ENCODE measurements at places on chromosomes 16 and 17.

DNA sequence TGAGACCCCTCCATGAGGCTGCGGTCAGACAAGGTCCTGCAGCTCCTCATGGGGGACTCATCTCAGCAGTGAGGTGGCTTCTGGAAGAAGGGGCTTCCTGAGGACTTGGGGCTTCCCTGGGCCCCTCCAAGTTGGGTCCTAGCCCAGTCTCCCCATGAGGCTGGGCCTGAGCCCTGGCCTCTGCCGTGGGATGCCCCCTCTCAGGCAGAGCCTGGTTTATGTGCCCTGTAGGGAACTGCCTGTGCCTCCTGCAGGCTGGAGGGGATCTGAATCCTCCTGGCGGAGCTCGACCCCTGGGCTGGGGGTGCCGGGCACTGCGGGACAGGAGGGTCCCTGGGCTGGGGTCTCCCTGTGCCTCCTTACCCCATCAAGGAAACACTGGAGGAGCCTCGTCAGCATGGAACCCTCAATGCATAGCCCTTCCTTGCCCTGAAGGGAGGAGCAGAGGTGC is 45.8 kb downstream of the TNFRSF13B start:
- DNase-seq, result no peak

- DNase-seq, result no peak
Measured at GRCh38 chr16:14303639-14304394, 232.7 kb downstream of the MRTFB start.

DNA sequence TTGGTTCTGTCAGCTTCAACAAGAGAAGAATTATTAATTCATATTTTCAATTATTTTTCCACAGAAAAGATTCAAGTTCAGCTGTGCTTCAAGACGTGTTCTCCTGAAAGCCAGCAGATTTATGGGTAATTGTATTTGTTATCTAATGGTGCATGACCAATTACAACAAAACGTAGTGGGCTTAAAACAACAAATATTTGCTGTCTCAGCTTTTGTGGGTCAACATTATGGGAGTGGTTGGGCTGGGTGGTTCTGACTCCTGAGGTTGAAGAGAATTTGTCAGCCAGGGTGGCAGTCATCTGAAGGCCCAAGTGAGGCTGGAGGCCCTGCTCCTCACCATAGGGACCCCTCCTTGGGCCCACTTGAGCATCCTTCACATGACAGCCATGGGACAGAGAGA is 24.1 kb upstream of the KREMEN2 start:
- DNase-seq, result no peak

DNA sequence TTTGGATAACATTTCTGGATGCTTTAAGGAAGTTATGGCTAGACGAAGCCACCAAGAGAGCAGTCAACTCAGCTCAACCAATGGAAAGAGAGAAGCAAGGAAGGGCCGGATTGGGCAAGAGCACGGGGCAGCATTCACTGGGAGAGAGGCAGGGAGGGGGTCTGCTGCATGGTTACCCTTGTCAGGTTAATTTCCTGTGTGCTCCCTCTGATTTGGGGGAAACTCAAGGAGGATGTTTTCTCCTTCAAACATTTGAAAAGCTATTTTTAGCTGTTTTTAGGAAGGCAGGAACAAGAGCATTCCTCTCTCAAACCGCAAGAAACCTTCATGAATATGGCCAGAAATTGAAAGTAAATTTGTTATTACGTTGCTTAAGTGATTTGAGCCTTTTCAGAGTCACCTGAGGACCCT is 118.5 kb upstream of the ZFHX3 start:
- no peak for DNase-seq

GRCh38 chr16:88956546-88957432 is 20.2 kb downstream of the CBFA2T3 start:
- DNase-seq, result no peak

GRCh38 chr16:11679250-11679649 is 11.0 kb downstream of the SNN start:
- no peak for DNase-seq

DNA sequence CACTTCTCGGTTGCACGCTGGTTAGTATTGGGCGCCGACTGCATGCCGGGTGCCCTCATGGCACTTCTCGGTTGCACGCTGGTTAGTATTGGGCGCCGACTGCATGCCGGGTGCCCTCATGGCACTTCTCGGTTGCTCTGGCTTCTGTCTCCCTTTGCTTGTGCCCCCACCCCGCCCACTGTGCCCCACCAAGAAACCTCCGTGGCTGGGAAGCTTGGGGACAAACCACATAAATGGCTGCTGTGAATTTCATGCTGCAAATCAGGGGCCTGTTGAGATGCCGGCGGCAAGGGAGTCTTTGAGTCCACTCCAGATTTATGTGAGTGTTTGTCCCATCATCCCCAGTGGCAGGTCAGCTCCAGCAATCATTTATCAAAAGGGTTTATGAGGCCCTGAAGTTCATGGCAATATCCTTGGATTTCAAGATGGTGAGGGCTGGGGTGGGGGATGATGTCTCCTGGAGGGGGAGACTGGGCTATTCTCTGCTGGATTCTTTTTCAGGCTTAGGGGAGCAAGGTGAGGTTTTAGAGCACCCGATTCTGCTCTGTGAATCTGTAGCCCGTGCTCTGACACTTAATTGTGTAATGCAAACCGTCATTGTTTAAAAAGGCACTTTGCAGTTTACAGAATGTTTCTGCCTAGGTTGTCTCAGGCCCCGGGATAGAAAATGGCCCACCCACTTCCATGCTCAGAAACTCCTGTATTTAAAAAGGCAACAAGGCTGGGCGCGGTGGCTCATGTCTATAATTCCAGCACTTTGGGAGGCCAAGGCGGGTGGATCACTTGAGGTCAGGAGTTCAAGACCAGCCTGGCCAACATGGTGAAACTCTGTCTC is 51.2 kb upstream of the CIBAR2 start:
- no peak for DNase-seq

DNA sequence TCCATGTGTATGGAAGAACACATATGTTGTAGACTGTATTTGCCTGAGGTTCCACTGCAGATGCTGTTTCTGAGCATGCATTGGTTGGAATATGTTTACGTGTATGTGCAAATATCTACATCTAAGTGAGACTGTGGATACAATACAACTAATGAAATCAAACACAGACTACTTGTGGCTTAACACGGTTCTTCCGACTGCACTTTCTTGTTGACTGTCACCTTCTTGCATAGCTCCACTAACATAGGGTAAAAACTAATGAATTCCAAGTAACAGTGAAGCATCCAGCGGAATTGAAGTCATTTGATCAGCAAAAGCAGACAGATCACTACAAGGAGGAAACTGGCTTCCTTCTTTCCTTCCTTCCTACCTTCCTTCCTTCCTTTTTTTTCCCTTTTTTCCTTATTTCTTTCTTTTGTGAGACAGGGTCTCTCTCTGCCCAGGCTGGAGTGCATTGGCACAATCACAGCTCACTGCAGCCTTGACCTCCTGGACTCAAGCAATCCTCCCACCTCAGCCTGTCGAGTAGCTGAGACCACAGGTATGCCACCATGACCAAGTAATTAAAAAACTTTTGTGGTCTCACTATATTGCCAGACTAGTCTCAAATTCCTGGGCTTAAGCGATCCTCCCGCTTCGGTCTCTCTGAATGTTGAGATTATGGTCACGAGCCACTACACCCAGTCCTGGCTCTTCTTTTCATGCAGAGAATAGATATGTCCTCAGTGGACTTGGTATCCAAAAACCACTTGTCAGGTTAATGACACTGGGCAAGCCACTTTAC is 22.0 kb upstream of the CCL1 start:
- no peak for DNase-seq

DNA sequence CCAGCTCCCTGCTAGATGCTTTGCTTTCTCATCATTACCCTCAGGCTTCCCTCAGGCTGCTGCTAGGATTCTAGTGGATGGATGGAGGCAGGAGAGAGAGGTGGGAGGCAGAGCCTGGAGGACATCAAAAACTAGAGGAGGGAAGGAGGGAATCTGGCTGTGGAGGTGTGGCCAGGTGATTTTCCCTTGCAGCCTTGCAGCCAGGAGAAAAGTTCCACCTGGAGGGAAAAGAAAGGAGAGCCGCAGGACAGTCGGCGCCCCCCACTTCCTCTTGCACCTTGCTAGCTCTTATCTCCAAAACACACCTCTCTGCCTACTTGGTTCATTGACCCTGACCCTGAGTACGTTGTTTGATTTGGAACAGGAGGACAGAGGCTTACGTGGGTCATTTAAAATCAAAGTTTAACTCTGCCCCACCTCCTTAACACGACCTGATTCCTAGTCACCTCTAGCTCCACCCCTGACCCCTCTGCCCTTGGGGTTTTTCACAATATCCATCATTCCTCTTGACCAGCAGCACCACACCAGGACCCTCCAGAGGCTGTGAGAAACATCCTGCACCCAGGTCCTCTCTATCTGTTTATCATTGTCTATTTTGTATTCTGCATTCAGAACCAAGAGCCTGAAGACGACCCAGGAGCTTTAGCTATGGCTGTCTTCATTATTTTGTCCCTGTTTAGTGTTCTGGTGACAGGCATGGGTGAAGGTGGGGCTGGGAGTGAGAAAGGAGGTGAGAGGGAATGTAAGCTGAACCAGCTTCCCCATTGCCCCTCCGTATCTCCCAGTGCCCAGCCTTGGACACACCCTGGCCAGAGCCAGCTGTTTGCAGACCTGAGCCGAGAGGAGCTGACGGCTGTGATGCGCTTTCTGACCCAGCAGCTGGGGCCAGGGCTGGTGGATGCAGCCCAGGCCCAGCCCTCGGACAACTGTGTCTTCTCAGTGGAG is 15.9 kb downstream of the AOC3 start:
- no peak for DNase-seq
